AG09319 (cell line): ENCODE measurements at places on chromosomes 7 and 10.

GRCh38 chr7:151863386-151864079 is 13.4 kb downstream of the PRKAG2 start:
- DNase-seq: no peak

- no peak for DNase-seq
Observed at GRCh38 chr7:44912775-44913347, 27.5 kb upstream of the PURB start.

- DNase-seq: no peak
Observed at GRCh38 chr7:83155407-83155806, 7.3 kb downstream of the PCLO start.

- peak; percentile 78 for DNase-seq
Observed at GRCh38 chr7:130356121-130356875, 11.7 kb downstream of the CPA5 start.

GRCh38 chr7:114930107-114930661 is 8.3 kb downstream of the MDFIC start:
- no peak for DNase-seq
